Neural crest cell (in vitro differentiated cells): ENCODE measurements at places on chromosomes 4 and X. TPM values are rescaled to one million over a fixed set of nuclear protein-coding genes. Genes with fewer than 3 reads are reported as not detected.

DNA sequence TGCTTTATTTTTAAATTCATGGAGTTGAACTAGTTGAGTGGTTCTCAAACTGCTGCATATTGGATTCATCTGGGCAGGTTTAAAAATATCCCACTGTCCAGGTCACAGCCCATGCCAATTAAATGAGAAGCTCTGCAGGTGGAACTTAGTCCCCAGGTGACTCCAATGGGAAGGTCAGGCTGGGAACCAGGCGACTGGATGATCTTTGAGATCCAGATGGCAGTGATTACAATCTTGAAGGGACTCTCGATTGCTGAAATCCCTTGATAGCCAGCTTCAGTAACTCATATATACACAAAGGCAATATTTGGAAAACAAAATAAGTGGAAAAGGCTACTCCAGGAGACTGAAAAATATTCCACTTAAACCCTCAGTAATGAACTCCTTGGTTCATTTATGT lies 8.1 kb downstream of the ADH1A start:
- no peak for DNase-seq

- no peak for DNase-seq
Observed at GRCh38 chrX:104098919-104099318, 13.4 kb upstream of the ZCCHC18 start.

DNA sequence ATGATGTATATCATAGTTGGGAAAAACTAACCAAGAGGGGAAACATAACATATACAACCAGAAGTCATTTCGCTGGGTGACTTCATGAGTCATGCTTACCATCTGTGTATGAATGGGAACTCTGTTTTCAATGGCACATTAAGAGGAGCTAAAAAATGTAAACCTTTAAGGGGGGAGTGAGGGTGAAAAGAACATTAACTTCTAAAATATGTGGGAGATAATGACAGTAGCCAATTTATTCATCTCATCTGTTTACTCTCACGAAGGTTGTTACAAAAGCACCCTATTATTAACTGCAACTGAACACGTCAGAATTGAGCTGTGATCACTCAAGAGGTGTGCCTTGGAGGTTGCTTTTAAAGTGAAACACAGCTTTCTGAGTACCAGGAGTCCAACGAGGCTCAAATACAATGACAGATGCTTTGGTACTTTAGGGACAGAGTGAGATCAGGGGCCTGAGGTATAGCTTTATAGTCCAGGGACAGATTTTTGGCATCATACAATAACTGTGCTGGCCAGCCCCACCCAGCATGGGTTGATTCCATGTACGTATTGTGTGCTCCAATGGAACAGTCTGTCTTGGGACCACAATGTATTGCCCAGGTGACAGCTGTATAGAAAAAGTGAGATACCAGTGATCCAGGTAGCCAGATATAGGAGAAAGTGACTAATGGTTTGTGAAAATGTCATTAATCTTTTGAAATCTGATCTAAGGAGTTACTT lies 107.3 kb downstream of the AMMECR1 start:
- DNase-seq: no peak

- DNase-seq: no peak
Observed at GRCh38 chr4:177484613-177485021, 42.4 kb upstream of the AGA start.

GRCh38 chr4:1512738-1513660 lies 106.8 kb upstream of the NKX1-1 start:
- peak; percentile 76 for DNase-seq

DNA sequence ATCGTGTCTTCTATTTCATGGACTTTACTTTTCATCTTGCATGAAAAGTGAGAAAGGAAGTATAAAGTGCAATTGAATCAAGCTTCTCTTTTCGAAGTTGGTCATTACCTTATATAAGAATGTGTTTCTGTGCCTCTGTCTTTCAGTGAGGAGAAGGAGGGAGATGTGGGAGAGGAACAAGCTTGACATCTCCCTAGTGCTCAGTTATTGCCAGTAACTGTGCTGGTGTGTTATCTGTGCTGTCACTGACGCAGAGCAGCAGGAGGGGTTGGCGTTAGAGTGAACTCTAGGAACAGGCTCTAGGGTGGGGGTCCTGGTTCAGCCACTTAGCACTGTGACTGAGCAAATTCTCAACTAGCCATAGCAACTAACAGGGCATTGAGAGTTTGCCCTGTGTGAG lies 34.0 kb upstream of the TBC1D9 start:
- DNase-seq: no peak

GRCh38 chr4:76607266-76607799 lies 172.3 kb downstream of the SHROOM3 start:
- DNase-seq: no peak

- DNase-seq: no peak
Observed at GRCh38 chr4:6126971-6127745, 73.2 kb downstream of the JAKMIP1 start.

DNA sequence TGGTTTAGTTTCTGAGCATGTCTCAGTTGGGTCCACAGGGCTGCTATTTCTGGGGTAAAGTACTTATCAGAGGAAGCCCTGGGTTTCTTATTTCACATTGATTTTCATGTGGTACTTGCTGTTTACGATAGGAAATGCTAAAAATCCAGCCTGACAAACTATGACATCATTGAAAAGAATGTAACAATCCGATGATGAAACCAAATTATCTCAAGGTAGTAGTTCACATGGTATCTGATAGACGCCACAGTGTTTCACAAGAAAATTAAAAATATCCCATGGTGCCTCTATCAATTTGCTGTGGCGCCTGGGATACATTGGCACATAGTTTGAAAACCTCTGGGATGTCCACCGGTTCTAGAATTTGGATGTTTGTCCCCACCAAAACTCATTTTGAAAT lies 418.9 kb upstream of the RPS6KA3 start:
- DNase-seq: no peak

- no peak for DNase-seq
Observed at GRCh38 chrX:111511477-111511876, at the start of gene SERTM2. Gene SERTM2, plus strand, starts transcription at chrX:111511645. Its CDS starts 7,213 bp downstream, at chrX:111518858.

GRCh38 chrX:82816001-82816400 lies 692.1 kb upstream of the POU3F4 start:
- DNase-seq: no peak

DNA sequence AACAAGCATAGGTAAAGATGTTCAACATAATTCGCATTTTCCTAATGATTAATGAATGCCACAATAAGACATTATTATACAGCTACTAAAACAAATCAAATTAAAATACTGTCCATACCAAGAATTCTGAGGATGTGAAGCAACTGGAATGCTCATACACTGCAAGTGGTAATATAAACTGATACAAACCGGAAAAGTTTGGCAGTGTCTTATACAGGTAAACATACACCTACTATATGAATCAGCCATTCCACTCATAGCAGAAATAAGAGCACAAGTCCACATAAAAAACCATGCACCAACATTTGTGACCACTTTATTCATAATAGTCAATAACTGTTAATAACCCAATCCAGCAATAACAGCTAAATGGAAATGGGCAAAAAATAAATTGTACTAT lies 79.3 kb downstream of the FBXW7 start:
- DNase-seq: no peak

GRCh38 chr4:81214144-81214880 lies 710 bp downstream of the PRKG2 start:
- DNase-seq: peak; percentile 12

DNA sequence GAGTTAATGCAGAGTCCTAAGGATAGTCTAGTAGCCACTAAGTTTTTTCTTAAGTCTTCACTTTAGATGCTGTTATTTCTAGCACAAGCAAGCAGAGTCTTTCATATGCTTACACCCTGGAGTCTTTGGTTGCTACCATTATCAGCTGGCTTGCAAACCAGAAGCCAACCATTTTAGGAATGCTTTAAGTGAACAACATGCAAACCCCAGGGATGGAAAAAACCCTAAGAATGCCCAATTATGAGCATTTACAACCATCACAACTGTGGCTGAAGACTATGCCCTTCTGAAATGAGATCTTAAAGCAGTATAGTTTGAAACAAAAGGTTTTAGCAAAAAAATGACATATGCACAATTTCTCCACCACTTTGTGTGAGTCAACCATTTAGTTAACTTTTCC lies 6.6 kb downstream of the MID1IP1 start:
- DNase-seq: no peak

GRCh38 chr4:52941450-52941849 lies 79.3 kb downstream of the RASL11B start:
- no peak for DNase-seq

DNA sequence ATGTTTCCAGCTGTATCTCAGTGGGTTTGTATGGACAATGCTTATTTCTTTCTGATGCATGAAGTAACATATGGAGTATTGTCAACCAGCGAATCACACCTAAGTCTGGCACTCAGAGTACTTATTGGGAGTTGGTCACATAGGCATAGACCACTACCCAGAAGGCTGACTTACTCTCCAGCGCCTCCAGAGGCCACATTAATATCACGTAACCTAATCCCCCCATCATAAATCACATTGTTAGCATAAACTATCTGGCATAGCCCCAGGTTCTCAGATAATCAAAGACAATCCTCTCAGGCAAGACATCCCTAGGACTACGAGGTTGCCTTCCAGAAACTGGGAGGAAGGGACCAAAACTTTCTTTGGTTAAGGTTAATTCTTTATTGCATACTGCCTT lies 560.5 kb upstream of the PABPC4L start:
- DNase-seq: no peak

DNA sequence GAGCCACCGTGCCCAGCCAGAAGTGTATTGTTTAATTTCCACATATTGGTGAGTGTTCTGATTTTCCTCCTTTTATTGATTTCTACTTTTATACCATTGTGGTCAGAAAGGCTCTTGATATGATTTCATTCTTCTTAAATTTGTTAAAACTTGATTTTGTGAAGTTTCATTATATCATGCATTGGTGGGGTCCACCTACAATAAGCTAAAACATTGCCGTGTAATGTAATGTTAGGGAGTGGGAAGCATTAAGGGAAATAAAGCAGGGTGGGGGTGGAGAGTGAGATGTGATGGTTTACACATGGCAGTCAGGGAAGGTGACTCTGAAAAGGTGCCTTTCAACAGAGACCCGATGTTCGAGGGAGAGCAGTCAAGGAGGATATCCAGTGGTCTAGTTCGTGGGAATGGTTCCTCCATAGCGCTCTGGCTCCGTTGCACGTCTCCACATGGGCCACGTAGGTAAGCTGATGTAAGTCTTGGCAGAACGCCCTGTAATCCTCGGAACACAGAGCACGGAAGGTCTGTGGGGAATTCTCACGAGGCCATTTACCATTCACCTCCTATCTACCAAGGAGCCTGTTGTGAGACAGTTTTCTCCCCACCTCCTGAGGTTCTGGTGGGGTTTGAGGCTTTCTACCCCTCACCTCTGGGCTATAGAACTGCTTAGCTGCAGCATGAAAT lies 7.7 kb upstream of the WDR13 start:
- DNase-seq: no peak

GRCh38 chr4:38803833-38804653 lies 548 bp downstream of the TLR1 start:
- no peak for DNase-seq

GRCh38 chr4:148795156-148795864 lies 353.1 kb upstream of the NR3C2 start:
- DNase-seq: no peak

GRCh38 chr4:154609532-154609931 lies 2.9 kb downstream of the FGG start:
- no peak for DNase-seq

- DNase-seq: no peak
Observed at GRCh38 chrX:17559728-17560379, 177.4 kb upstream of the SCML1 start.

DNA sequence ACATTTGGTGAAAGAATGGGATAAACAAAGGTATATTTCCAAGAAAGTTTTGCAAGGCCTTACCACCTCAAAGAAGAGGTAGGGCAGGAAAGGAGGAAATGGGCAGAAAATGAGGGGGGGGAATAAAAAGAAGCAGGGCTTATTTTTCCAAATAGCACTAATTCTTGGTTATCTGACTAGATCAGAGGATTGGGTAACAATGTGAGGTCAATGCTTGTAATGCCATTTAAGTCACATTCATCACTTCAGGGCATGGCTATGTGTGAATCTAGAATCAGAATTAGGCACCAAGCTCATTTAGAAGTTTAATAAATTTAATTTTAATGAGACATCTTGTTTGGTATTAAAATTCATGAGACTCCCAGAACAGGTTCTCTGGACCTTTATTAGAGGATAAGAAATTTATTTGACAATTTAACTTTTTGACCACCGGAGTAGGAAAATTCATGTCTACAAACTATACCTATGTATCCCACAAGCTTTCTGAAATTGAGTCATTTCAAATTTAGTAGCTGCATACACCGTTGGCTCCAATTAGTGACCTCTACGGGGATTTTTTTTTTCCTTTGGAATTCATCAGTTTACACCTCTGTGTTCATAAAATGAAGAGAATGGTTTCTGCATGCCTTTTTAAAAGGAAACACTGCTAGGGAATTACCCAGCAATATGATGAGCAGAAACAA lies 1.4 kb upstream of the STS start:
- no peak for DNase-seq

DNA sequence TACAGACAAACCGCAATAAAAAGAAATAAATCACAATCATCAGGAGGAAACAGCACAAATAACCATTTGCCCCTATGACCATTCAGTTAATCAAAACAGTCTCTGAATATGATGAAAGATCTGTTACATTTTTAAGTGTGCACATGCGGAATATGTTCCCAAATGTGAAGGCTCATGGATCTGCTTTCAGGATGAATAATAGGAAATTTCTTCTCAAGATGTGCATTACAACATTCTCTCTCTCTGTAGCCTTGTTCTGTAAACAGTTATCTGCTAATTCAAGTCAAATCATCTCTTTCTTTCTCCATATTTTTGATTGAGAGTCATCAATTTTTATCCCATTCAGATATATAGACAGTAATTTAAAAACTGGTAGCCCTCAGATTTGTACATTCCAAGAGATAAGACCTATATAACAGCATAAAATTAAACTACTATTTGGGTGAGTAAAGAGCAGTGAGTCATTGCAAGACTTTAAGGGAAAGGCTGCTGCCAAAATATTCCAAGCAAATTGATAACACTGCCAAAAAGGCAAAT lies 433.9 kb upstream of the ATOH1 start:
- no peak for DNase-seq

Gene ACE2
- not detected in 2 replicates for total RNA-seq

Gene PLP1
- total RNA-seq: 265 and 288 TPM in 2 replicates

Gene NMU
- 10.3 and 12.8 TPM in 2 replicates for total RNA-seq

Gene TRIM60
- total RNA-seq: not detected in 2 replicates

Gene PLXNB3
- total RNA-seq: 15.7 and 16.2 TPM in 2 replicates

Gene WFS1
- 24.8 and 25.1 TPM in 2 replicates for total RNA-seq

Gene ARMCX4
- 24.2 and 26.2 TPM in 2 replicates for total RNA-seq

Gene GRIPAP1
- total RNA-seq: 55.3 and 63.2 TPM in 2 replicates

Gene WAS
- total RNA-seq: 0.64 and 0.70 TPM in 2 replicates

Gene TXK
- total RNA-seq: not detected in 2 replicates

Gene DDX53
- not detected in 2 replicates for total RNA-seq

Gene TMEM165
- 62.7 TPM in 2 replicates for total RNA-seq

Gene GC
- total RNA-seq: not detected in 2 replicates

Gene RBMX
- 532 and 541 TPM in 2 replicates for total RNA-seq

Gene TLR10
- total RNA-seq: not detected in 2 replicates

Gene PLAC1
- not detected in 2 replicates for total RNA-seq

Gene GYPE
- not detected in 2 replicates for total RNA-seq
